ENCODE measurements at places on chromosomes 16 and 17.

DNA sequence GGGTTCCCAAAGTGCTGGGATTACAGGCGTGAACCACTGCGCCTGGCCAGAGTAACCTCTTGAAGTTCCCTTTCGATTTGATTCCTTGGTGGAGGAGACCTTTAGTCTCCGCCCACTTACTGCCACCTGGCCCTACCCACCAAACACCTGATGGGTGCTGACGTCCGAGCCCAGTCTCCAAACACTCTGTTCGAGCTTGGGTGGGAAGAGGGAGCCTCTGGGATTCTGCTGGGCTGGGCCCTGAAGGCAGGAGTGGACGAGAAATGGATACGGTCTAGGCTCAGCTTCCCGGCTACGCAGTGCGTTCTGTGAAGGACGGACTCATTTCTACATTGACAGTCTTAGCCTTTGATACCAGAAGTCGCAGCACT, 870 bp upstream of the ITGA3 start:
- DNase-seq = no peak

DNA sequence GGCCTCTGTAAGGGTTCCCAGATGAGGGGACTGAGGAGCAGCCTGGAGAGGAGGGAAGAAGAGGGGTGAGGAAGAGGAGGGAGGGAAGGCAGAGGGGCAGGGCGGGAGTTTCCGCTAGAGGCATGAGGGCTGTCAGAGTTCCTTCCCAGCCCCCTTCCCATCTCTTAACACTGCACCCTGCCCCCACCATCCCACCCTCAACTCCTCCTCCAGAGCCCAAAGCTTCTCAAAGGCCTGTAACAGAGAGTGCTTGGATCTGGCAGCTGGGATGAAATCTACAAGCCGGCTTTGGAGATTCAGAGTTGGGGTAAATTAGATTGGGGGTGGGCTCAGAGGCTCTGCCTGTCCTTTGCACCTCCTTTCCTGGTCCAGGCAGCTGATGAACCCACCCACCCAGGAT, 57.3 kb upstream of the DLX4 start:
- DNase-seq = no peak

DNA sequence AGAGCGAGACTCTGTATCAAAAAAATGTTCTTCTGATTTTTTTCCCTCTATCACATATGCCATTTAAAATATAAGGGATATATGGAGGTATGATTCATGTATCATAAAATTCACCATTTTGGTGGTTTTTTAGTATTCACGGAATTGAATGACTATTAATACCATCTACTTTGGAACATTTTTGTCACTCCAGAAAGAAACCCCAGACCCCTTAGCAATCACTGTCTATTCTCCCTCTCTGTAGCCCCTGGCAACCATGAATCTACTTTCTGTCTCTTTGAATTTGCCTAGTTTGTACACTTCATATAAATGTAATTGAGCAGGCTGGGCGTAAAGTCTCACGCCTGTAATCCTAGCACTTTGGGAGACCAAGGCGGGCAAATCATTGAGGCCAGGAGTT, 75.9 kb downstream of the PRKCA start:
- no peak for DNase-seq

DNA sequence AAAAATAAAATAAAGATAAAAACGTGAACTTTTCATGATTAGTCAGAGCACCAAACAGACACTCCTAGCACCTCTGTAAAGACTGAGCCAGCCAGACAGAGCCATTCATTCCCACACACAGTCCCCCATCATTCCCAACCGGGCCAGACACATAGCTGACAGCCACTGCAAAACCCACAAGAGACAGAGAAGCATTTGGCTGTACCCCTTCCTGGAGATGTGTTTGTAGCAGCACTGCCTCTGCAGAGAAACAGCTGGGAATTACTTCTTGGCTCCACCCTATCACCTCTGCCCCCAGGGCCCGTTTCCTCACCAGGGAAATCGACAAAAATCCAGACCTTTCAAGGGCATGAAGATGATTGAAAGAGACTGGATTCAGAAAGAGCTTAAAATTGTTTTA, 46.4 kb downstream of the MYH11 start:
- no peak for DNase-seq

DNA sequence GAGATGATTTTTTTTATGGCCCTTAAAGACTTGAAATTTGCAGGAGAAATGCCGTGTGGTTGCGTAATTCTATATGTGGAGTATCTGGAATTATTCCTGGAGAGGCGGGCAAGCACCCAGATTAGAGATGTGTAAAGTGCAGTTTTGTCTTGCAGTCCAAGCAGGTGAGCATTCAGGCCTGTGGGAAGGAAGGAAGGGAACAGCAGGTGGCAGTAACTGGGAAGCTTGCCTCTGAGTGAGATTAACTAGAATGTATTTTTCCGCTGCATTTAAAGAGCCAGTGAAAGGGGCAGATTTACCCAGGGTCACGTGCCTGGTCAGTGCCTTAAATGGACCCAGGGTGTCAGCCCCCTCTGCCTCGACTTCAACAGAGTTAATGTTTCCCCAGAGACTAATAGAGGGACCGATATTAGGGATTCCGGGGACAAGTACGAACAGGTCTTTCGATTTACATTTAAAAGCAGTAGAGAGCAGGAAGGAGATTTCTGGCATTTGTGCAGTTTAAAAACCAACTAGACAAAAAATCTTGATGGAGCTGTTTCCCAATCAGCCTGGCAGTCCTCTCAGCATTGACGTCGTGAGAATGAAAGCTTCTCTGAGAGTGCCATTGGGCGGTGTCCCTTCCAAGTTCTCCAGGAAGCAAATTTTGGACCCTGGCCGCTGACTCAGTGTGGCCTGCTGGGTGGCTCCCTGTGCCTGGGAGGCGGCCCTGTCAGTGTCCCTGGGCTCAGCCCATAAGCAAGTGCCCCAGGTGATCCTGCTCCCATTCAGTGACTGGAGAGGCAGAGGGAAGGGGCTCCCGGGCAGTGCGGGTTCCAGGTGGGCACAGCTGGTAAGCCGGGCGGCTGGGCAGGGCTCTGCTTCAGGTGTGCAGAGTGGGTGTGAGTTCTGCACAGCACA, 38.2 kb downstream of the KSR1 start:
- no peak for DNase-seq

- no peak for DNase-seq
Measured at GRCh38 chr16:58035356-58036170, 10.0 kb downstream of the MMP15 start.
